ENCODE measurements at places on chromosomes 12 and 14.

GRCh38 chr14:59529189-59529588, 44.9 kb downstream of the JKAMP start:
- DNase-seq: no peak

- no peak for DNase-seq
These were observed 151.1 kb upstream of the TBX3 start for GRCh38 chr12:114835031-114835430.

- DNase-seq: no peak
These were observed 53.8 kb downstream of the TESC start for GRCh38 chr12:117045160-117046010.

DNA sequence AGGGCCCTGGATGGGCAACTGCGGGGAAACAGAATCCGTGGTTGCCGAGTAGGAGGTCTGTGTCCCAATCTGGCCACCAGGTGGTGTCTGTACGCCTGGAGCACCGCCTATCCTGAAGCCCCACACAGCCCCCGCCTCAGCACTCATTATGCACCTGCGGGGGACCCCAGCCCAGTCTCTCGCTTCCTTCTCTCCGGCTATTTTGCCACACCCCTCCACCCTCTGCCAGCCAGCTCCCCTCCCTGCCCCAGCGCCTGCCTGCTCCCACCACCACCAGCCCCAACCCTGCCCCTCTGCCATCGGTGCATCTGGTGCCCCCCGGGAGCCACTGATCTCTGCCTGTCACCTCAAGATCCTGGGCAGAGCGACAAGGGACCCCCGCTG, 2.2 kb upstream of the NXPH4 start:
- peak; percentile 58 for DNase-seq

GRCh38 chr14:61388173-61388975, 67.0 kb downstream of the PRKCH start:
- no peak for DNase-seq

- DNase-seq: no peak
These were observed 187.0 kb downstream of the MED13L start for GRCh38 chr12:116090516-116090915.

DNA sequence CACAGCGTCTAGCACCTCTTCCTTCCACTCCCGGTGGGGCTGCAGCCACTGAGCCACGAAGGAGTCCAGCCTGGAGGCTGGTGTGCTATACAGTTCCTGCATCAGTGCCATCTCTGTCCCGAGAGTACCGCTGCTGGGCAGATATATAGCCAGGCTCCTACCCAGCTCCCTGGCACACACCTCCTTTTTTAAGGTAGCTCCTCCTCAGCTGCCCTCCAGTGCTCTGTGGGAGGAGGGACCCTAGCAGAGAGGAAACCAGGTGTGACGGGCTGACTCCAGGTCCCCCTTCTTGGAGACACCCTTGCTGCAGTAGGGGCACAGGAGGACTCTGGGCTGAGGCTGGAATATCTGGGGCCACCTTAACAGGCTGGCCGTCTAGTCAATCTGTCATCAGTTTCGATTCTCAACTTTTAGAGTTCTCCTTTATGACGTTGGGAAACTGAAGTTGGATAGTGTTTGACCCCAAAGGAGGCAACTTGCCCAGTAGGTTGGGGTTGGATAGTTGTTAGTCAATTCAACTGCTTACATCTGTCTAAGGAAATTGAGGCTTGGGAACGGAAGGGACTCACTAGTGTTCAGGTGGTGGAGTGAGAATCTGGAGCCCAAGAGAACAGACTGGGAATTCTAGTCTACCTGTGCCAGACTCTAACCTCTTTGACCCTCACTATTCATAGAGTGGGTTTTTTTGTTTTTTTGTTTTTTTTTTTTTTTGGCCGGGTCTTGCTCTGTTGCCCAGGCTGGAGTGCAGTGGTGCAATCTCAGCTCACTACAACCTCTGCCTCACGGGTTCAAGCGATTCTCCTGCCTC, at the start of gene OASL:
Gene OASL, minus strand, starts transcription at position 386 of the 808 bp plus-strand sequence. Its CDS starts 275 bp downstream, at position 111.
- DNase-seq: peak; percentile 28

GRCh38 chr14:64692986-64693809, 11.0 kb upstream of the PLEKHG3 start:
- DNase-seq: no peak

DNA sequence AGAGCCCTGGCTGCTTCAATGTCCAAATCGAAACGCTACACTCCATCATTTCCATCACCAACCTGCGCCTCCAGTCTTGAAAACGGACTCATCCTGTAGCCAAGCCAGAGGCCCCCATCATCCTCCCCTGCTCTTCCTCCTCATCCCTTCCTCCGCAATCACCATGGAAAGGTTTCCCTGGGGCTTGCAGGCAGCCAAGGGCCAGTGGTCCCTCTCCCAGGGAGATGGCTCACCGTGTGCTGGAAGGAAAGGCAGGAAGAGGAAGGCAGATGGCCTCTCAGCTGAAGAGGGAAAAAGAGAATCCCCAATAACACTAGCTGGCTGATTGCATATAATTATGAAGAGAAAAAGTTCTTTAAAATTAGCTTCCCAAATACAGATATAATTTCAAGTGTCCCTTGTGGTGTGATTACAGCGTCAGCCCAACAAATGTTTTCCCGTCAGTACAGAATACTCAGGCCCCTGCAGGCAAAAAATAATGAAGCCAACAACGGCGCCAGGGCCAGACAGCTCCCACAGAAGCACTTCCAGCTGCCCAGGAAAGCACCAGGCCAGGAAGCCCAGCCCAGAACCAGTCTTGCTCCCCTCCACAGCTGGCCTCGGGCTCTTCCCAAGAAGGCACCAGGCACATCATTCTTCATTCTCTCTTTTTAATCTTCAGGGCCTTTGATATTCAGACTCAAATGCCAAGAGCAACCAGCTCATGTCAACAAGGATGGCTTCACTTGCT, 24.7 kb downstream of the ITPK1 start:
- no peak for DNase-seq

- no peak for DNase-seq
These were observed 368.2 kb upstream of the PRICKLE1 start for GRCh38 chr12:42957561-42958290.

DNA sequence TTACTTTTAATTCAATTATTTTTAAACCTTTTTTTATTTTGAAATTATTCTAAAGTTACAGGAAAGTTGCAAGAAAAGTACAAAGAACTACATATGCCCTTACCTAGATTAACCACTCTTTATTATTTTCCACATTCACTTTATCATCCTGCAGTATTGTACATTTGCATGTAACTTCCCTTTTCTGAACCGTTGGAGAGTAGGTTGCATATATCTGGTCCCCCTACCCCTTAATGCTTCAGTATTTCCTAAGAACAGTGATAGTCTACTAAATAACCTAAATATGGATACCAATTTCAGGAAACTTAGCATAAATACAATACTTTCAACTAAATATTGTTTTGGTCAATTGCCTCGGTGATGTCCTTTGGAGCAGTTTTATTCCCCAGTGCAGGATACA, 15.0 kb downstream of the G2E3 start:
- DNase-seq: no peak

- no peak for DNase-seq
These were observed 294.4 kb downstream of the AKAP6 start for GRCh38 chr14:32623300-32624093.

GRCh38 chr14:65079768-65080167, 22.5 kb downstream of the MAX start:
- DNase-seq: no peak

DNA sequence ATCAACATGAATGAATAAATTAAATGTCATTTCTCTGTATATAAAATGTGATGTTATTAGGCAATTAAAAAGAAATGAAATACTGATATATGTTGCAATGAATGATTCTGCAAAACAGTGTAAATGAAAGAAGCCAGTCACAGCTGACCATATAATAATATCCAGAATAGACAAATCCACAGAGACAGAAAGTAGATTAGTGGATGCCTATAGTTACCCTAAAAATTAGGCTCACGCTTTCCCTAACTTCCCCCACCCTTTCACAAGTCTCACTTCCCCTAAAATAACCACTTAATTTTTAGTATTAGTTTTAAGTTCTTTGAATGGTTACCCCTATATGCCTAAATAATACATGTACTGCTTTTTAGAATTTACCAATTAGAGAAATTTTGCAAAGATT, 348.9 kb upstream of the FAR2 start:
- no peak for DNase-seq

GRCh38 chr12:51863363-51863932, 14.9 kb upstream of the FIGNL2 start:
- DNase-seq: no peak

GRCh38 chr12:90460681-90461080, 494.3 kb downstream of the CCER1 start:
- no peak for DNase-seq

- DNase-seq: peak; percentile 5
These were observed 1.9 kb upstream of the PIWIL1 start for GRCh38 chr12:130335517-130336392.

DNA sequence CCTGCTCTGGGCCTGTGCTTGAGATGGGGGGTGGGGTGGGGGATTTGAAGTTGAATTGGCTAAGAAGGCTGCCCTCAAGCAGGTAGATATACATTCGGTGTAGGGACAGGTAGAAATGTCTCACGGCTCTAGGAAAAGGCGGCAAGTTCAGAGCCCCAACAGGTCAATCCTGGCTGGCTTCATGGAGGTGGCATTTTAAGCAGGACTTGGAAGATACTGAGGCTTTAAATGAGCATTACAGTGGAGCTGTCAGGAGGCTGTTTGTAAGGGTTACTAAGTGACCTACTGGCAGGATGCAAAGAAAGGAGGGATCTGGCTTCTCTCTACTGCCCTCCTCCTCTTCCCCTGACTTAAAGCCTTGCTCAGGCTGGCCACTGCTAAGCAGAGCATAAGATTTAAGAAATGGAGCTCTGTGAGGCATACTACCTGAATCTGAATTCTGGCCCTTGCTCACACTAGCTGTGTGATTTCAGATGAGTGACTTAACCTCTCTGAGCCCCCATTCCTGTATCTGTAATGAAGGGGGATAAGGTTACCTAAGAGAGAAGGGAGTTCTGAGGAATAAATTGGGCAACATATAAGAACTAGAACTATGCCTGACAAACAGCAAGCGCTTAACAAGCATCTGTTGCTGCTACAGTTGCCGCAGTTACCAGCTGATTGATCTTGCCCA, 61.6 kb downstream of the SLC24A4 start:
- no peak for DNase-seq

DNA sequence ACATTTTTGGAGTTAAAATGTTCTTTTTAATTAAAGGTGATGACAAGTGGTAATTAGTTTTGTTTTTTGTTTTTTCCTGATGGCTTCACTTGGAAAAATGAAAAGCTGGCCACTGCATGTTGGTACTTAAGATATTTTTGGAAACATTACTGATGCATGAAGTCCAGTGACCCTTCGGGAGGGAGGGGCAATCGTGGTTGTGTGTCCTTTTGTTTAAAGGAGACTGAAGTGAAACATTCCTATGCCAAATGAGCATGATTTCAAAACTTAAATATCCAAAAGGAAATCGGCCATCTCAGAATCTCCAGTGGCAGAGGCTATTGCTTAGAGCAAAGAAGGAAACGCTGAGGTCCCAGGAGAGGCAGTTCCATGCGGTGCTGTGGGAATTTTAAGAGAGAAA, 20.1 kb downstream of the LTBP2 start:
- no peak for DNase-seq

GRCh38 chr14:91872011-91872501, 4.7 kb upstream of the TC2N start:
- DNase-seq: no peak

DNA sequence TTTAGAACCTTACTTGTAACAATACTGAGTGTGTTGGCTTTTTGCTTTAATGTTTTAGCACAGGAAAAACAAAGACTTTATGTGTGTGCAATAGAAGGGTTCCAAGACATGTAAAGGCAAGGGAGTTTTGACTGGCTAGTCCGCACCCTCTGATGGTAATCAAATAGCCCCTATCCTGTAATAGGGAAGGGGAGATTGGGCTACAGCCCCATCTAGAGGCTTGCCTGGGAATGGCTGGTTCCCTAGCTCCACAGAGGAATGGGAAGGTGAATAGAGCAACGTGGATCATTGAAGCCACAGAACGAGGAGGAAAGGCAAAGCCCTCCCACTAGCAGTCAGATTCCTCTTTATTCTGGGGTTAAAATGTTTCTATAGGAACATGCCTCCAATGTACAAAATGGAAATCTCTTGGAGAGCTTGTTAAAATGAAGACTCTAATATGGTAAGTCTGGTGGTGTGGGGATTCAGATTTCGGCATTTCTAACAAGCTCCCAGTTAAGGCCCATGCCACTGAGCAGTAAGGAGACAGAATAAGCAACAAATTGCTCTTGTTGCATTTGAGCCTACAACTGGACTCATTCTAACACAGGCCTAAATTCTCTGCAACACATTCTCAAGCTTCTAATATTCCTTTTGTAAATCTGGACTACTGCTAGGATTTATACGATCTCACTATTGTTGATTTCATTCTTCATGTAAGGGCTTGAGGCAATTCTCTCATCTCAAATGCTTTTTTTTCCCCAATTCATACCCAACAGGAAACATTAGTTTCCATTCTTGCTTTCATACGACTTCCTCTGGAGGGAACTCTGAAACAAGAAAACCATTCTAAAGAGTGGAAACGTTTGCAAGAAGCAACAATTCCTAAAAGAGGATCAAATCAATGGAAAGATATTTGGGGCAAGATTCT, 57.1 kb downstream of the NIN start:
- no peak for DNase-seq

- DNase-seq: no peak
These were observed 111.2 kb downstream of the LRIG3 start for GRCh38 chr12:58809064-58809607.

DNA sequence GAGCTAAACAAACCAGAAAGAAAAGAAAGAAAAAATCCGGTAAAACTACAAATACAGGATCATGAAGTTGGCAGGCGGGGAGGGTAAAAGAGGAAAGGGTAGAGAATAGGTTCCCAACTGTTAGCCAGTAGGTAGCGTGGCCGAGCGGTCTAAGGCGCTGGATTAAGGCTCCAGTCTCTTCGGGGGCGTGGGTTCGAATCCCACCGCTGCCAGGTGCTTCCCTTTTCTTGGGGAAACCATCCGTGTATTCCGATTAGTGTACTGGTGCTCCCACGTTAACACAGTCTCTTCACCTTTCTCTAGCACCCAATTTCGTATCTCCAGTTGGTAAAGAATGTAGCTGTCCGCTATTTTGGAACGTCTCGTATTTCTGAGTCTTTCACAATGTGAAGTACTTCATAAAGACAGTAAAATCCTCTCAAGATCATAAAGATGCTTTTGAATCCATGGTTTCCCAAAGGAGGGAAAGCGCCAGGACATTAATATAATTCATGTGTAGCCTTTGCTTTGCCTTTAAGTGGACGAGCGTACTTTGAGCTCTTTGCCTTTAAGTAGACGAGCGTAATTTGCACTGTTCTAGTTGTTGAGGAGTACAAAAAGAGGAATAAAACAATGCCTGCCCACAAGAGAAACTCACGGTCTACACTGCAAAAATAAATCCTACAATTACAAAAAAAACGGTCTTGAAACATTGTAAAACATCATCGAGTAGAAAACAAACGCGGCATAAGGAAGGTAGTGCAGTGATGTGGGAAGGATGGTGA, 19.0 kb upstream of the RNASE12 start:
- DNase-seq: peak; percentile 77

DNA sequence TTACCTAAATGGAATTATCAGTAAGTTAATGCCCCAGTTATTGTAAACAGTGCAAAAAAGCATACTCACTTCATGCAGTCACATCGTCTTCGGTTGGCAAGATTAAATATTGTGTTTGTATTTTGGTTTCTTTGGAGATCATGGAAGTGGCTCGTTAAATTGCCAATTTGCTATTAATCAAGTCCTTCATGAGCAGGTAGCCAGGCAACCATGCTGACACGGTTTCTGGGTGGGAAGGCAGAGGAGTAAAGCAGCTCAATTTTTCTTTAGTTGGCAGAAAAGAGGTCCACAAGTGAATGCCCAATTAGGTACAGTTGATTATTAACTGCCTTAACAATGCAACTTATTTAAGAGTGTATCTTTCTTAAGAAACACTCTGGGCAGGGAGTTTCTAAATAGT, 43.9 kb downstream of the PPP4R3A start:
- no peak for DNase-seq

- no peak for DNase-seq
These were observed 46.5 kb downstream of the ARID2 start for GRCh38 chr12:45775964-45776363.

Measured in activated T-cell treated with anti-CD3 and anti-CD28 coated beads for 24 hours (primary cell).